ENCODE measurements at places on chromosomes 6 and 20.

DNA sequence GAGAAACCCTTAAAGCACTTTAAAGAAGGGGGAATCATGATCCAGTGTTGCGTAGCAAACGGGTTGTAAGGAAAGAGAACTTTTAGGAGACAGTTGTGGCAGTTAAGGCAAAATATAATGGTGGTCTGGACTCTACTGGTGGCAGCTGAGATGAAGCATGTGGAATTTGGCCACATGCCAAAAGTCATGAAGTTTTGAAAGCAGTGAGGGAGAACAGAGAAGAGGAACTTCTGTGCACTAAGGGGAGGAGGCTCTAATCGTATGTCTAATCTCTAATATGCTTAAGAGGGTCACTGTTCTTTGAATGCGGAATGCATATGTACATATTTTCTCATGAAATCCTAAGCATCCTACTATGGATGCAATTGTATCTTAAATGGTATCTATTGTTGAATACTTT, 91.5 kb downstream of the RIMS1 start:
- no peak for DNase-seq

DNA sequence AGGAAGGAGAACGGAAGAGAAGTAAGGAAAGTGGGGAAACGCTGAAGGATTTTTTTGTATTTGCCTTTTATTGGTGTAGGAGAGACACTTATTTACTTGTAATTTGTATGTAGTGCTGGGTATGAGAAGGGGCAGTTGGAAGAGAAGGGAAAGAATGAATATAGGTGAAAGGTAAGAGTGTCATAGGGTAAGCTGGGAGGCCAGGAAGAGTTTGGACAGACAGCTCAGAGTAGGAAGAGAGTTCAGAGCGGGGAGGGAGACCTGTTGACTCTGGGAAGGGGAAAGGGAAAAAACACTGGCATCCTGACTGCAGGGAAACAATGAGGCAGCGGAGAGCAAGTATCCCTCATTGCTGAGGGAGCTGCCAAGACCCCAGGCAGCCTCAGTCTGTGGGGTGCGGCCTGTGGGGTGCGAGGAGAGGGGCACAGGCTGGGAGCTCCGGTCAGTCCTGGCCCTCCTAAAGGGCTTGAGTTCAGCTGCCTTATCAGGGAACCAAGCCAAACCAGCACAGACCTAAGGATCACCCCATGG, 3.1 kb downstream of the TRAF3IP2 start:
- DNase-seq = no peak

DNA sequence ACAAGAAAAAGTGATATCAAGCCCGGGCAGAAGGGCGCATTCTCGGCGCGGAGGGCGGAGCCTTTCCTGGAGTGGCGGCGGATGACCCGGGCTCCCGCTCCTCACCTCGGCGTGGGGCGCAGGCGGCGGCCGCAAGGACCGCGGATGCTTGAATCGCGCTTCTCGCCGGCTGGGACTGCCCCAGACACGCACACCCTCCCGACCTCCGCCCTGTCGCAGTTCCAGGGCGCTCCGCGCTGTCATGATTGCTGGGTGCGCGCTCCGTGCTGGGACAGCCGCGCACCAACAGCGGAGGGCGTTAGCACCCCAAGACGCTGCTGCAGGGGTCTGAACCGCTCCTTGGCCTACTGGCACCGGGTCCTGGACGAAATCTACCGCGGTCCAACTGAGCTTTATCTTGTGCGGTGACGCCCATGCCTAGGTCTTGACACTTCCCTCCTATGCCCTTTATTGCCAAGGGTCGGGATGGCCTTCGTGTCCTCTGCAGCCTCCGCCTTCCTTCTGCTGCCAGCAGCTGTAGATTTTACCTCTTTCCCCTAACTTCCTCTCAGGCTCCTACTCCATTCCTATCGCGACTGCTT, 43.3 kb downstream of the IRAK1BP1 start:
- DNase-seq = peak; percentile 2

GRCh38 chr20:23299673-23300050, 50.9 kb upstream of the NXT1 start:
- no peak for DNase-seq

DNA sequence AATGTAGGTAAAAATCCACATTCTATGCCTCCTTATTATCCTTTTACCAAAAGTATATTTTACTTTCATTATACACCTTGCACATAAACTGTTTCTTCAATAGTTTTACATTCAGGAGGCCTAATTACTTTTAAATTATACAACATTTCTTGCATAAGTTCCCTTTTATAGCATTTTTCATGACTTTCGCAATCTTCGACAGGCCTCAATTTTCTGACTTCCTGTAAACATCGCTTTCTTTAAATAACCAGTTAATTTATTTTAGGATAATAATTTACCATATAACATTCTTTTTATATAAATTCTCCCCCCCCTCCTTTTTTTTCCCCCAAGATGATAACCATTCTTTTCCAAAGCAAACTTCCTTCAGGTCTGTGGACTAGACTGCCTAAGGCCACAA, 9.2 kb downstream of the SLC35A1 start:
- no peak for DNase-seq

DNA sequence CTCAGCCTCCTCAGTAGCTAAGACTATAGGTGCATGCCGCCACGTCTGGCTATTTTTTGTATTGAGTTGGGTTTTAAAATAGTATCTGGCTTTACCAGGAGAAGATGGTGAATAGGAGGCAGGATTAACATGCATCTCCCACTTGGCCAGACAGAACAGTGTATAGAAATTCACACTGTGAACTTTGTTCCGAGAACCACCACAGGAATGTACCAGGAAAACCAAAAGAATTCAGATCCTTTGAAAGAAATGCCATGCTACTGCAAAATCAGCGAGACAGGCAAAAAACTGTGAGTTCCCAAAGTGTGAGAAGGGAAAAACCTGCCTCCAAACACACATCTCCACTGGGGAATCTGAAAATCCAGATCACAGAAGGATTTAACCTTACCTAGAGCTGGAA, 327.6 kb downstream of the NKAIN2 start:
- DNase-seq = no peak
